ENCODE measurements at places on chromosomes 12 and 14.

GRCh38 chr14:29672831-29673230 lies 254.8 kb downstream of the PRKD1 start:
- no peak for DNase-seq

- DNase-seq = no peak
These were observed 41.2 kb upstream of the CRY1 start for GRCh38 chr12:107134558-107134957.

DNA sequence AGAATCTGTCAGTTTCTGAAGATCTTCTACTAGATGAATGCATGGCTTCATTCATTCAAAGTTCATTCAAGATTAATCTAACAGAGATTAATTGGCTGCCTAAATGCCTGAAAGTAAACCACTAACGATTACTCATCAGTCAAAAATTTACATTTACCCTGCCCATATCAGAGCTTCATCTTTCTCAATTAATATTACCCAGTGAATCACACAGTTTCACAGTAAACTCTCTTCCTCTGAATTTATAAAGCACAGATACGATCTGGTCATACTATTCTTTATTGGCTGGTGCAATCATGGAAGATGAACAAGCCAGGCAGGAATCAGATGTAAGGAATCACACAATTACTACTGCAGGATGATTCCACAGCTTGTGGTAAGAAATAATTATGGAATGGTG lies 377.7 kb downstream of the SLC16A7 start:
- peak; percentile 45 for DNase-seq

- no peak for DNase-seq
These were observed 1.2 kb downstream of the TMEM120B start for GRCh38 chr12:121713793-121714192.

GRCh38 chr14:89956661-89957009 lies 908 bp downstream of the TDP1 start:
- no peak for DNase-seq

DNA sequence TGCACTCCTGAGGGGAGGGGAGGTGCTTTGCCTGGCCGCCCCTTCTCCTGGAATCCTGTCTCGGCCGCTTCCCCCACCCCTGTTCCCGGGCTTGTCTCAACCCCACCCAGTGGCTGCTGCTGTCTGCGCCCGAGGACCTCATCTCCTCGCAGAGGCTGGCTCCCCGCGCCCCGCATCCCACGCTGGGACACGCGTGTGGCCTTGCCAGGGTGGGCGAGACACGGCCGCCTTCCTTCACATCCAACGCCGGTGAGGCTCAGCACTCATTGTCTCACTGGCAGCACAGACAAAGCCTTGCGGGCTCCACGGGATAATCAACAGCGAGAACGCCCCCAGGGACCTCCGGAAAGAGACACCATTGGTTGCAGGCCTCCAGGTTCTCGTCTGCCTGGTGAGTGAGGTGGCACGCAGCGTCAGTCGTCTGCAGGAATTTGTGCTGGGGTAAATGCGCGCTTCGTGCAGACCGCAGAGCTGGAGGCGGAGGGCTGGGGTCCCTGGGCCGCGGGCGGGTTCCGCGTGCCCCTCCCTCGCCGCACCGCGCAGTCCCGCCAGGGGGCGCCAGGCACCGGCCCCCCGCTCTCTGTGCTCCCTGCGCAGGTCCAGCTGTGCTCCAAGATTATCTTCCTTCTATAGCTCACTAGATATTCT lies 26.8 kb downstream of the CCDC177 start:
- DNase-seq = peak; percentile 26

DNA sequence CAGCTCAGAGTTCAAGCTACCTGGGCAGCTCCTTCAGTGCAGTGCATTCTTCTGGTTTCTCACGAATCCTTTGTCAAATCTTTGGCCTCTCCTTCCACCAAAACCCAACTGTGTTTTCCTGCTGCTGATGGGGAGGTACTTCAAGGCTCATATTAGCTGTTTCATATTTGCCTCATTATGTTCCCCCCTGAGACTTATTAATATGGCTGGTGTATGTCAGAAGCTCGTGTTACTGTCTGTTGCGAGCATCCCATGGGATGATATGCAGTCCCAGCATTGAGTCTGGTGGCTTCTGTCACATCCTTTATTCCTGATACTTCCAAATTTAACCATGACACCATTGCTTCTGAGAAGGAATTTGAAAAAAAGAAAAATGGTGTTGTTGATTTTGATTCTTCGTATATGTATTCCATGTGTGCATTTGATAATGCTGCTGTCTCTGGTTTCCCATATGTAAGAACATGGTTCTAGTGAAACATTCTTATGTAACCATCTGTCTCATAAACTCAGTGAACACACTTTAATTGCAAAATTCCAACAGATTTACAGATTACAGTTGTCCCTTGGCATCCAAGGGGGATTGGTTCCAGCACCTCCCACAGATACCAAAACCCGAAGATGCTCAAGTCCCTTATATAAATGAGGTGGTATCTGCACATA lies 149.1 kb downstream of the KICS2 start:
- DNase-seq = no peak

DNA sequence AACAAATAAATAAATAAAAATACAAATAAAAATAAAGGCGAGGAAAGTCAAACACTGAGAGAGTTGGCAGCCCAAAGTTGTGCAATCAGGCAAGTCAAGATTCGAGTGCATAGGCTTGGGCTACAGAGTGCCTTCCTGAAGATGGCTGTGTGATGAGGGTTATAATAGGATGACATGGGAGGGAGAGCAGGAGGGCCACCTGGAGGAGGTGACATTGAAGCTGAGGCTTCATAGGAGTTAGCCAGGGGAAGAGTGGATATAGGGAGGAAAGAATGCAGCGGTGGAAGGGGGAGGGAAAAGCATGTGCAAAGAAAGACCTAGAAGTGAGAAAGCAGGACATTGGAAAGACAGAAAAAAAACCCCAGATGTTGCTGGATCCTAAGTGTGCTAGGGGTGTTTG lies 53.1 kb downstream of the YEATS4 start:
- no peak for DNase-seq

GRCh38 chr12:32273063-32273522 lies 126.3 kb upstream of the FGD4 start:
- DNase-seq = peak; percentile 46

DNA sequence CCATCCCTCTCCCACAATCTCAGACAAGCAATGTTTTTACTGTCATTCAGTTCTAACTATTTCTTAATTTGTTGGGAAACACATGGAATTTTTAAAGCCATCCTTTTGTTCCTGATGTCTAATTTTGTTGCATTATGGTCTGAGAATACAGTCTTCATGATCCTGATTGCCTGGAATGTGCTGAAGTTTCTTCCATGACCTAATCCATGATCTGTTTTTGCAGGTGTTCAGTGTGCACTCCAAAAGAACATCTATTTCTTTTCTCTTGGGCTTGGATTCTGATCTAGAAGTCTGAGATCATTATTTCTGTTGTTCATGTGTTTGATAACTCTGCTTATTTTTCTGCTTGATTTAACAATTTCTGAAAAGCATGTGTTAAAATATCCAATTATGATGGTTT lies 43.2 kb upstream of the PHC1 start:
- DNase-seq = no peak

DNA sequence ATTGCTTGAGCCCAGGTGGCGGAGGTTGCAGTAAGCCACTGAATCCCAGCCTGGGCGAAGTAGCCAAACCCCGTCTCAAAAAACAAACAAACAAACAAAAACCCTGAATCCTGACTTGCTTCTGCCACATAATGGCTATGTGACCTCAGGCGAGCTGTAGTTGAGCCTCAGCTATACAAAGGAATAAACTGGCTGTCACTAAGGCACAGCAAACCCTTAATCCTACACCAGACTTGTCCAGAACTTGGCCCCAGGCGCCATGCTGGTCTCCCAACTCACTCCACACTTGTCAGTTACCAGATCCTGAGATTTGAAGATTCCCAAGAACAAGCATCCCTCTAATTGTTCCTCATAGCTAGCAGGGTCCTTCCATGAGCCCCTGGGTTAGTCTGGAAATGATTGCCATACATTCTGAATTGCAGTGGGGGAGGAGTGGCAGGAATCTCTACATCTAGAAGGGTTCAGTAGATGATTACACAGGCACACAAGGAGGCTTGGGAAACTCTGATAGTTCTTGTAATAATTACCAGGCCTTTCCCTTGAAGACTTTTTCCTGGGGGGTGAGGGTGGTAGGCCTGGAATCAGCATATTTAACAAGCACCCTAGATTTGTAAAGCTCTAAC lies 9.9 kb downstream of the MAP3K12 start:
- no peak for DNase-seq

GRCh38 chr12:49910331-49911212 lies 6.9 kb upstream of the FAIM2 start:
- peak; percentile 24 for DNase-seq

GRCh38 chr12:44154128-44154527 lies 318.2 kb downstream of the TMEM117 start:
- DNase-seq = peak; percentile 4

DNA sequence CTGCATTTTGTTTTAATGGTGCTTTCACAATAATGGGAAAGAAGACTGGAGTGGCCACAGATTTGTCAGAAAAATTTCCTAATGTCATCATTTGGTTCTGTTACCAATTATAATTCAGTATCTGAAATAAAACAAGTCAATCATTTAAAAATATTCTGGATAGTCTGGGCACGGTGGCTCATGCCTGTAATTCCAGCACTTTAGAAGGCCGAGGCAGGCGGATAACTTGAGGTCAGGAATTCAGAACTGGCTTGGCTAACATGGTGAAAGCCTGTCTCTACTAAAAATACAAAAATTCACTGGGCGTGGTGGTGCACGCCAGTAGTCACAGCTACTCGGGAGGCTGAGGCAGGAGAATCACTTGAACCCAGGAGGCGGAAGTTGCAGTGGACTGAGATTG lies 4.0 kb upstream of the LIMA1 start:
- no peak for DNase-seq

DNA sequence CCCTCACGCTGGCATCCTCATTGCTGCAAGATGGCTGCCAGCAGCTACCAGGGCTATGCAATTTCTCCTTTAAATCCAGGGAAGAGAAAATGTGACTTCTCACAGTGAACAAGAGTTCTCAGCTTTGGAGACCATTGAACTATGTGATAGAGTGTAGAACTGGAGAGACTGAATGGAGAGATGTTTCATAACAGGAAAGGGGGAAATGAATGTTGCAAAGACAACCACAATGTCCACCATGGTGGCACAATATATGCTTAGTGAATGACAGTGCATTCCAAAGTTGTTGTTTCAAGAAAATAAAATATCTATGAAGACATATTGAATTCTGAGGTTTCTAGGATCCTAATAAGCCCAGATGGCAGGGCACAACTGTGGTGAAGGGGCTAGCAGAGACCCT lies 13.2 kb upstream of the COCH start:
- DNase-seq = no peak

GRCh38 chr14:94357166-94357565 lies 31.2 kb downstream of the SERPINA1 start:
- no peak for DNase-seq

DNA sequence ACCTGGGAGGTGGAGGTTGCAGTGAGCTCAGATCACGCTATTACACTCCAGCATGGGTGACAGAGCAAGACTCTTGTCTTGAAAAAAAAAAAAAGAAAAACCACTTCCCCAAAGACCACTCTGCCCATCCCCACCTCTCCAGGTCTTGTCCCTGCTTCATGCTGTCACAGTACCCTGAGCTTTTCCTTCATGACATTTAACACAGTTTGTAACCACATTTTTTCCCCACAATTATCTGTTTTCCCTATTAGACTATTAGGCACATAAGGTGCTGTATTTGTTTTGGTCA lies 6.9 kb downstream of the HECTD1 start:
- DNase-seq = no peak

- no peak for DNase-seq
These were observed 6.6 kb downstream of the PLEKHG6 start for GRCh38 chr12:6316921-6317692.

DNA sequence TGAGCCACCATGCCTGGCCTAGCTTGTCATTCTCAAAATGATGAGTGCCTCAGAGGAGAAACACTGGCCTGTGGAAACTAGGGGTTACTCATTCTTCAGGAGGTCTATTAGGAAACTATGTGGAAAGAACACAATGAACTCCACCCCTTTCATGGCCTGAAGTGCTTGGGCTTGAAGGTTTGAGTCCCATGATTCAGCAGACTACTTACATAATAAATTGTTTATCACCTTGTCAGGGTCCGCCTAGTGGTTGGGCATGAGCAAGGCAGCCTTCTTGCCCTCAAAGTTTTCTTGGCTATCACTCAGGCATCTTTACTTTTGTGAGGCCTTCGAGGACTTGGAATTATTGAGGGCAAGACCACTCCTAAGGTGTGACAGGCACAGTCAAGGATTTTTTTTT lies 251.2 kb downstream of the ACSS3 start:
- DNase-seq = peak; percentile 35

GRCh38 chr12:48997719-48998496 lies 1.3 kb downstream of the DDN start:
- no peak for DNase-seq

DNA sequence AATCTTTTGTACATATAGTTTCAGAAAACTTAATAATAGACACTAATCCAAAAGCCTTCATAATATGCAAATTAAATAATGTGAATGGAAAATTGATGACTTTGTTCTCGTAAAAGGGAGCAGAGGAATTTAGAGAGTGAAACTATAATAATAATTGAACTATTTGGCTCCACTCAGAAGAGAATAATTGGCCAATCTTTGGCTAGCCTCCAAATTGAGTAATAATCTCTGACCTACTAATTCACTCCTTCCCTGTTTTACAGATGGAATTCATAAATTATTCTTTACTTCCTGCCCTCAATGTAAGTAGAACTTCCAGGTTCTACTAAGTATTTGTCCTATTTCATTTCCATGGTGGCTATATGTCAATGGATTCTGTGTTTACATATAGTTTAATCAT lies 15.8 kb downstream of the TRIM9 start:
- peak; percentile 21 for DNase-seq

DNA sequence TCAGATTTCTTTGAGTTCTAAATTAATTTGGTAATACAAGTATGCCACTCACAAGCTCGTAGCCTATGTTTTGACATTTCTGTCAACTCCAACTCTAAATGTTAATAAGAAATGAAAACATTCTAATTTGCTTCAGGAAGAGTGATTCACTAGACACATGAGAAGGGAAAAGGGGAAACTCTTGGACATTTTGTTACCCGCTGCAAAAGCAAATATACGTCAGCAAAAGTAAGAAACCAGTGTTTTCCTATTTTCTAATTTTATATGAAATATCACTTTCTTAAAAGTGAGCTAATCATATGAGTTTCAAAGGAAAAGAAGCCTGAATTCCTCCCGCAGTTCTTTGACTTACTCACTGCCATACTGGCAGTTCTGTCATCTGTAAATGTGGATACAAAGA lies 162.3 kb downstream of the GRIP1 start:
- DNase-seq = peak; percentile 35

DNA sequence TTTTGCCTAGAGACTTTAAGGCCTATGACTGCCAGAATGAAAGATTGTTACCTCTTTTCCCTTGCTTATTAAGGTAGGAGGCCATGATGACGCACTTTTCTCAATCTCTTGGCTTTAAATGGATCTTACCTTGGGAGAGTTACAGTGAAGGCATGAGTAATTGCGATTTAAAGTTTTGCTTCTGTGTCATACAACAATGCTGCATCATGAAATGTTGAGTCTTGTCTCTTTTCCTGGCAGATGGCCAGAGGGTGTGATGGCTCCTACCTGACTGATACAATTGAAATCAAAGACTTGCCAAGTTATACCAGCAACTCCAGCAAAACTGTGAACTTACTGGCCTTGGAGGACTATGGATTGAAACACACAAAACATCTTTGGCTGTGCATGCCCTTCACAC lies 17.2 kb upstream of the LRRK2 start:
- DNase-seq = no peak

- DNase-seq = no peak
These were observed 492.9 kb upstream of the NOVA1 start for GRCh38 chr14:27090716-27091115.

Data from choroid plexus epithelial cell (primary cell).